GM23338 (cell line): ENCODE measurements at places on chromosomes 4 and X. TPM values are rescaled to one million over a fixed set of nuclear protein-coding genes. Genes with fewer than 3 reads are reported as not detected.

Gene GPRIN3
- total RNA-seq = 3.2 TPM in 2 replicates

DNA sequence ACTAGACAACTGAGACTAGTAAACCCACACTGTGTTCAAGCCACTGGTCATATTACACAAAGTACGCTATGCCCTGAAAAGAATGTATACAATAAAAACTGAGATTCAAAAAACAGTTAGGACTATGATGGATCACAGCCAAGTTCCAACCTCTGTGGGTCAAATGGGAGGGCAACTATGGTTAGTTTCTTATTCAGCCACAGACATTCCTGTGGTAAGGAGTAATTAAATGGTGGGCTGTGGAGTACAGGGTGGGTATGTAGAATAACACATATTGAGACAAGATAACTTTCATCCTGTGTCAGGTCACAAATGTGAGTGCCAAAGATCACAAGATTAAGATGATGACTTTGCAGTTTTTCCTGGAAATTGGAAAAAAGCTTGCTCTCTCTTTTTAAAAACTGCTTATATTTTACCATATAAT lies 167.2 kb downstream of the NPNT start:
- no peak overlapping the region for H3K27ac ChIP-seq
- H3K4me3 ChIP-seq = no peak overlapping the region
- no peaks in the 10 kb centered on the region for H3K36me3 ChIP-seq
- H3K4me1 ChIP-seq = peaks cover 13% of the 10 kb centered on the region
- H3K27me3 ChIP-seq = no peaks in the 10 kb centered on the region

Gene C4orf51
- total RNA-seq = not detected in 2 replicates

Gene GUCY1B1
- total RNA-seq = 4.3 TPM in 2 replicates

GRCh38 chrX:108299101-108299591 lies 139.1 kb downstream of the COL4A6 start:
- no peak overlapping the region for H3K4me3 ChIP-seq
- peak; percentile 9 for DNase-seq
- H3K4me1 ChIP-seq = peaks cover 5% of the 10 kb centered on the region
- no peaks in the 10 kb centered on the region for H3K36me3 ChIP-seq

Gene FGFBP1
- total RNA-seq = not detected in 2 replicates

Gene TLR1
- 0.07 TPM in 1 of 2 replicates, not detected in the other for total RNA-seq

Gene MAGEB1
- not detected in 2 replicates for total RNA-seq

Gene ASB11
- not detected in 2 replicates for total RNA-seq

GRCh38 chr4:102328045-102328444 lies 17.2 kb downstream of the SLC39A8 start:
- H3K27me3 ChIP-seq = no peaks in the 10 kb centered on the region
- no peak for DNase-seq
- H3K4me3 ChIP-seq = no peak overlapping the region
- peaks cover 25% of the 10 kb centered on the region for H3K4me1 ChIP-seq

GRCh38 chrX:17564689-17565409 lies 172.4 kb upstream of the SCML1 start:
- H3K27me3 ChIP-seq = no peaks in the 10 kb centered on the region
- no peak for DNase-seq
- H3K4me3 ChIP-seq = no peak overlapping the region
- H3K36me3 ChIP-seq = no peaks in the 10 kb centered on the region

Gene UGT2B17
- total RNA-seq = not detected in 2 replicates
